Right lung (tissue), 10 donors: ENCODE measurements at places on chromosomes 11 and 22.
A peak's percentile ranks its signal among the peaks of the same experiment; 100 is the strongest.

DNA sequence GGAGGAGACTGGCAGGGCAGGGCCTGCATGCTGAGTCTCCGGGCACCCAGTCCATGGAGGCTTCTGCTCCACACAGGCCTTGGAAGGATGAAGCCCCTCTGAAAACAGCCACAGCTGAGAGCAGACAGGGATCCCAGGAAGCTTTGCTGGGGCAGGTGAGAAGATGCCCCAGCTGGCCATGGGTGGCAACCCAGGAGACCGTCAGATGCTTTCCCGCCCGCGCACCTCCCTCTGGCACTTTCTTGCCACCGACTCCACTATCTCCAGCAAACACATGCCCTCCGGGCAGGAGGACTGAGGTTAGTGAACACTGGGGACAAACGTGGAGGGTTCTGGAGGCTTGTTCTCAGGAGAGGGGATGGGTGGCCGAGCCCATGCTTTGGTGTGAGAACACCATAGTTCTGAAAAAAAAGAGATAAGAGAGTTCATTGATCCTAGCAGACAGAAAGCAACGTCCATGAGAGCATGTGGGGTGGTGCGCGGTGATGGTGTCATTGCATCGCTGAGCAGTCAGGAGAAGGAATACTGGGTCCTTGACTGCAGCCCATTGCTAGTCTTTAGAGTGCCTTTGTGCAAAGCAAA, 2.3 kb downstream of the C1QTNF6 start:
- DNase-seq = no peak

GRCh38 chr22:45877036-45877380, 100.0 kb downstream of the WNT7B start:
- DNase-seq = no peak

DNA sequence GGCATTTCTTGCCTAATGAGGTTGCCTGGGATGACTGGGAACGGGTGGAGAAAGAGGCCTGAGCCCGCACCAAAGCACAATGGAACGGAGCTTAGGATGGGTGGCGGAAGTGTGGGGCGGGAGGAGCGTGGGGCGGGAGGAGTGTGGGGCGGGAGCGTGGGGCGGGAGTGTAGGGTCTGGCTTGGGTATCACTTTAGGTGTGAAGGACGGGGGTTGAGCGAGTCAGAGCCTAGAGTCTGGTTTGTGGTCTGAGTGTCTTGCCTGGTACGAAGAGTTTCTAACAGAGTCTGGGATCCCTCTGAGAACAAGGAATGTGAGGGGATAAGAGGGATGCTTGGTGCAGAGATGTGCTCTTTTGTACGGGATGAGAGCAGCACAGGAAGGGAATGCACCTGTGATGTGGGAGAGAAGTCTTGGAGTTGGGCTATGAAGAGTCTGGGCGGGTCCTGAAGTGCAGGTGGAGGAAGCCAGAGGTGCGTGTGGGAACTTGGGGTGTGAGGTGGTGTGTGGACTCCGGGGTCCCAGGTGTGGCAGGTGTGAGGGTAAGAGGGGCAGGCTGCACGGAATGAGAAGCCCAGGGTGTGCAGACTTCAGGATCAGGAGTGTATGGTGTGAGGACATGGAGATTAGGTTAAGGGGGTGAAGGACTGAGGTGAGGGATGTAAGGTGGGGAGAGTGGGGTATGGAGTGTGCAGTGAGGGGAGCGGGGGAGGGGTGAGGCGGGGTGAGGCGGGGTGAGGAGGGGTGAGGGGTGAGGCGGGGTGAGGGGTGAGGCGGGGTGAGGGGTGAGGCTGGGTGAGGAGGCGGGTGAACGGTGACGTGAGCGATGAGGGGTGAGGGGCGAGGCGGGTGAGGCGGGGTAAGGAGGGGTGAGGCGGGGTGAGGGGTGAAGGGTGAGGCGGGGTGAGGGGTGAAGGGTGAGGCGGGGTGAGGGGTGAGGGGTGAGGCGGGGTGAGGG, 1.0 kb downstream of the SYCE3 start:
- no peak for DNase-seq

DNA sequence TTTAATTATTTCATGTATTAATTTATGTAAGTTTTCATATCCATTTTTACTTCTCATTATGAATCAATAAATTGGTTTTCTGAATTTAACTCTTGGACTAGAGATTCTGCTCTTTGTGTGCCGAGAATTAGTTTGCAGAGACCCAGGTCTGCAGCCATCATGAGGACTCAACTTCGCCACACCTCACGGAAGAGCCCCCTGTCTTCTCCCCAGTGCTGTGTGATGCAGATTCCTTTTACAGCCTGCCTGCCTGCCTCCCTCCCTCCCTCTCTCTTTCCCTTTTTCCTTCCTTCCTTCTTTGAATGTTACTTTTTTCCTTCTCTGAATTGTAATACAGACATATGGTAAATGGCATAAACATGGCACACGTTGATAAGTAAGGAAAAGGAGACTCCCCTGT, 947.7 kb downstream of the TBC1D22A start:
- no peak for DNase-seq

GRCh38 chr11:101867951-101868350, 46.9 kb upstream of the CEP126 start:
- DNase-seq = no peak

- no peak for DNase-seq
Observed at GRCh38 chr22:46064228-46064965, 85.9 kb upstream of the PPARA start.

- DNase-seq = no peak
Observed at GRCh38 chr11:116485425-116485824, 287.4 kb downstream of the BUD13 start.

DNA sequence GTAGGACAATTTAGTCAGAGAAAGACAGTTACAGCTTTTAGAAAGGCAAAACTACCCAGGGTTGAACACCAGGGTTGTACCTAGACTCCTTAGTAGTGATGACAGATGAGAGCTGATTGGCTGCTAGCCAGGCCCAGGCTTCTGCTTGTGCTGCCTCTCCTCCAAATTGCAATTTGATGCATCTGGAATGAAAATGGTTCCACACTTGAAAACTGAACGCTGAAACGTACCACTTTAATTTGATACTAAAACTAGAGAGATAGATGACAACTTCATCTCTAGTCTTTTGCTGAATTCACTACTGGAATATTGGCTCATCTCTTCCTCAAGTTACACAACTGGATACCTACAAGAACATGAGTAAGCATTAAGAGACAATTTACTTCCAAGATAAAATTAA, 19.2 kb upstream of the FNBP4 start:
- no peak for DNase-seq

DNA sequence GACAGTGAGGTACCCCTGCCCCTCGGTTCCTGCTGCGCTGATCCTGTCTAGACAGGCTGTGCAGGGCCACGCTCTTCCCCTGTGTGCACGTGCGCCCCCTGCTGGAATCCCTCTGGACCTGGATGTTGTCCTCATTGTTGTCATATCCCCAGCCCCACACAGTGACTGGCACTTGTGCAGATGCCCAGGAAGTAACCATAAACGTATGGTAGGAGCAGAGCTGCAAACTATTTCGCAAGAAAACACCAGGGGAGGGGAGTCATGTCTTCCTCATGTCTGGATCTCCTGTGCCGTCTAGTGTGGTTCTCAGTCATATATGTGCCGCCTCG, 114.7 kb downstream of the CRYBB2 start:
- no peak for DNase-seq

- no peak for DNase-seq
Observed at GRCh38 chr11:102883141-102883540, 8.4 kb upstream of the MMP12 start.

DNA sequence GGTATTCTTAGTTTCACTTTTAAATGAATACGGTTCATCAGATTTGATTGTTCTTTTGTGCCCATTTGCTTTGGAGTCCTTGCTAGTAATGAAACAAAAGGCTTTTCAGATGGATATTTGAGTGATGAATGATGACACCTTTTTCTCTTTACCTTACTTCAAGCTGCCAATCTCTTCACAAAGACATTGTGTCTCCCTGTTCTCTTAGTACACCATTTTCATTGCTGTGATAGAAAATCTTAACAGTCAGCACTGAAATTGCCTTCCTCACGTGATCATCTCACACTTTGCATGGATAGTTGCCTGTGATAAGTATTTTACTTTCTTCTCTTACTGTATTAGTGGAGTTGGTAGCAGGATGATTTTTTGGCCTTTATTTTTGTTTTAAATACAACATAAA, 396.6 kb downstream of the NELL1 start:
- DNase-seq = no peak

DNA sequence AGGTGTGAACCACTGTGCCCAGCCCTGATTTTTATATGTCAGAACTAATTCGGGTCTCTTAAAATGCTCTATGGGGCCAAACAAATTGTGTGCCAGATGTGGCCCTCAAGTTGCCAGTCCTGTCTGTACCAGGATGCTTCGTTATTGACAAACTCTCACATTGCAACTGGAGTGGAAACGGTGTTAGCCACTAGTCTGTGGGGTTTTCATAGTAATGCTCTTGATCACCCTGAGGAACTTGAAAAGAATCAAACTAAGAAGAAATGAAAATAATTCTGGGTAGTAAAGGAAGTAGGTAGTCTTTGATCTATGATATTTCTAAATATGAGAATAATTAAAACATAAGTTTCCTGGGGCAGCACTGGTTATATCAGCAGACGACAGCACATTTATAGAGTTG, 67.3 kb upstream of the ADSL start:
- DNase-seq = no peak

DNA sequence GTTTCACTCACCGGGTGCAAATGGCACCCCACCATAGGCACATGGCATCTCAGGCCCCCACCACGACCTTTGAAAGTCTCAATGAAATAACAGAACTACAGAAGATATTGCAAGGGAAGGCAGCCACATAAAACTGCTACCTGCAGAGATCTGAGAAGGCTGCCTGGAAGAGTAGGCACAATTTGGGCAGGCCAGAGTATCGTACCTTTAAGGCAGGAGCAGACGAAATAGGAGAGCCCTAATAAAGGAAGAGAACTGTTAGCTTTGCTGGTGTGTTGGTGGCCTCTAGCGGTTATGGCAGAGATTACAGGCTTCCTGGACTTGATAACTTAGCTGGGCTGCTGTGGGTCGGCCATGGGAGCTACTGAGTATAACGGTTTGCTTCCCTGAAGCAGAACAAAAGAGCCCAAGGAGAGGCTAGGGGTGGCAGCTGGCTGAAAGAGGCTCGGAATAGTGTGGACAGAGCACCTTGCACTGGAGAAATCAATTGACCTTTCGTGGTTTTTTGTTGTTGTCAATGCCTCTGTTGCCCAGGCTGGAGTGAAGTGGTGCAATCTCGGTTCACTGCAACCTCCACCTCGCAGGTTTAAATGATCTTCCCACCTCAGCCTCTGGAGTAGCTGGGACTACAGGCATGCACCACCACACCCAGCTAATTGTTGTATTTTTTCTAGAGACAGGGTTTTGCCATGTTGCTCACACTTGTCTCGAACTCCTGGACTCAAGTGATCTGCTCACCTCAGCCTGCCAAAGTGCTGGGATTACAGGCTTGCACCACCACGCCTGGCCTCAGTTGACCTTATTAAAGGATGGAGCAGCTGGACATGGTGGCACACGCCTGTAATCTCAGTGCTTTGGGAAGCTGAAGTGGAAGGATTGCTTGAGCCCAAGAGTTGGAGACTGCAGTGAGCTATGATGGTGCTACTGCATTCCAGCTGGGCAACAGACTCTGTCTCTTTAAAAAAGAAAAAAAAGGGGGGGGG, 4.8 kb downstream of the SDF2L1 start:
- DNase-seq = peak; percentile 74

GRCh38 chr11:64447831-64448598, 89.1 kb downstream of the RPS6KA4 start:
- no peak for DNase-seq

GRCh38 chr11:129314371-129314770, 61.3 kb upstream of the BARX2 start:
- DNase-seq = no peak

GRCh38 chr22:27804470-27805297, 3.1 kb upstream of the MN1 start:
- peak; percentile 38 for DNase-seq

- no peak for DNase-seq
Observed at GRCh38 chr11:123519055-123519796, 89.2 kb downstream of the GRAMD1B start.

DNA sequence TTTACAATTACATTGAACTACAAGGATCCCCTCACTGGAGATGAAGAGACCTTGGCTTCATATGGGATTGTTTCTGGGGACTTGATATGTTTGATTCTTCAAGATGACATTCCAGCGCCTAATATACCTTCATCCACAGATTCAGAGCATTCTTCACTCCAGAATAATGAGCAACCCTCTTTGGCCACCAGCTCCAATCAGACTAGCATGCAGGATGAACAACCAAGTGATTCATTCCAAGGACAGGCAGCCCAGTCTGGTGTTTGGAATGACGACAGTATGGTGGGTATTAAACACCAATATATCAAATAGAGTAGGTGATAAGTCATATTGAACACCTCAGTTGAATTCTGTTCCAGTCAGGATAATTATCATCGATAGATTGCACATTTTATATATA, 4.4 kb downstream of the FBXO7 start:
- DNase-seq = no peak

DNA sequence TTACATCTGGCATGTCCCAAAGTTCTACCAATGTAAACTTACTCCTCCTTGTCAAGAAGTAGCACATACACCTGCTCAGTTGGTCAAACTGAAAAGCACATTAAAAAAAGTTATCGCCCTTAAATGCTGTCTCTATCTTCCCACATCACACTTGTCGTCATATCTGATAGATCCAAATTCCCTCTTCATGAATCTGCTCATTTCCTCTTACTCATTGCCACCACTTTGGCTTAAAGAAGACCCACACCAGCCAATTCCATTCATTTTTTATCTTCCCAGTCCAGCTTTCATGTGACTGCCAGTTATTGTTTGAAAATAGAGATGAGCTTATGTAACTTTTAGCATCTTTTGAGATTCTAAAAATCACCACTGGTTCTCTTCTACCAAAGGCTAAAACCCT, 305.9 kb upstream of the MTNR1B start:
- no peak for DNase-seq

- DNase-seq = no peak
Observed at GRCh38 chr11:36400766-36401455, 104.8 kb downstream of the PRR5L start.

DNA sequence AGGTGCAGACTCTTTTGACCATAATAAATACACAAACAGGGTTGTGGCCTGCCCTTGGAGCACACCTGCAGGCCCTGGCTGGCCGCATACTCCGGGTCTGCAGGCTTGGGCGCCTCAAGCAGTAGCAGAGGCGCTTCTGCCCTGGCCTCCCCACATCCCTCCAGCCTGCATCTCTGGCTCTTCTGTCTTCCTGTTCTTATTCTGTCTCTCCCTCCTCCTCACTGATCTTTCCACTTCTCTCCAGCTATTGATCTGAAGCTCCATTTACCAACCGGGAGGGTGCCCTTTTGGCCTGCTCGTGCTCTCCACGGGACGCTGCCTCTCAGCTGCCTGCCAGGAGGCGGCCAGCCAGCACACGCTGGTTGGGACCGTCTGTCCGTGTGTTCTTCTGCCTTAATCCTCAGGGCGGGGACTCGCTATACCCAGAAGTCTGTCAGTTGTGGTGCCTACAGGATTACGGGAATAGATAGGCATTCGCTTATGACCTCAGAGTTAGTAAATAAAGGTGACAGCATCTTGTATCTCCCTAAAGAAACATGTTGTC, 5.2 kb downstream of the UPB1 start:
- DNase-seq = no peak

DNA sequence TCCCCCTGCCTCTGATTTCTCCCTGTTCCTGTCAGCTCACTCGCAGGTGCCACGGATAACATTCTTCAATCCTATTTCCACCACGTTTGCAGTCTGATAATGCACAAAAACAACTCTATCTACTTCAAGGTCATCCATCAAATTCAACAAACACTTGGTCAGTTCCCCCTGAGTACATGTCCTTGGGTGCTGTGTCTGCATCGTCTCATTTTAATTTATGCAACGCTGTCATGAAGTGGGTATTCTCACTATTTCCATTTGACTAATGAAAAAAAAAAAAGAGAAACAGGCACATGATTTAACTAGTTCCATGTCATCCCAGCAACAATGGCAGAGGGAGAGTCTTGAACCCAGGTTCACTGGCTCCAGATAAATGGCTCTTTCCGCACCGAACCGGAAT, 262.6 kb downstream of the LARGE1 start:
- no peak for DNase-seq
